ENCODE measurements at places on chromosomes 11 and 22. TPM values are rescaled to one million over a fixed set of nuclear protein-coding genes. Genes with fewer than 3 reads are reported as not detected.

DNA sequence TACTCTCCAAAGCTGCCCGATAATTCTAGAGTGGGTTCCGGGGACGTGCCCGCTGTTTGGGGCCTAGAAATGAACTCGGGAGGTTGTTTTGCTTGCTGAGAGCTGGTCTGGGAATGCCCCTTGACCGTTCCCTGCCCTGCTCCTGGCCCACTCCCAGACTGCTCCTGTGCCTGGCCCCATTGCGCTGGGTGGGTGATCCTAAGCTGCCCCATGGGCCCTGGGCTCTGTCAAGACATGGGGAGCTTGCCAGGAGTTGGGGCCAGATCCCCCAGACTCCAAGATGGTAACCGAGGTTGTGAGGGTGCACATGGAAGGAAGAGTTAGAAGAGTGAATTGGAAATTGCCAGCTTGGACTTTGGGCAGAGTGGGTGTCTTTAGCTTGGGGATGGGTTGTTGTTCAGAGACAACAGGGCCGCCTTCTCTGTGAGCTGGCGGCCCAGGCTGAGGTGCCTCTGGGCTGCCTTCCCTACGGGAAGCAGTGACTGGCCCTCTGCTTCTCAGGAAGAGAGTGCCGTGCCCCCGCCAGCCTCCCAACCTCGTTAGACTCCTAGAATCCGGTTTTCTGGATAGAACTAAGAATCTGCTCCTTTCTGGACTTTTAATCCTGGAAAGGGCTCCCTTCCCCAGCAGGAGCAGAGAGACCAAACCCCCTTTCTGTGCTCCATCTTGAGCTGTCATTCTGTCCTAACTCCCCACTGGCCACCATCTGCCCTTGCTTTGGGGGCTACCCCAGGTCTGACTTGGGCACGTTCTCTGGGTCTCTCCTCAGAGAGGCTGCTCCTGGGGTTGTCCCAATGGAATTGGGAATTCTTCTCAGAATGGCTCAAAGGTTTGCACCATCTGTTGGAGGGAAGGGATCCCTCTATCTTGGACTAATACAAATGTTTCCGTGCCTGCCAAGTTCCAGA is 1.8 kb downstream of the ST3GAL4 start:
- no peak for DNase-seq

DNA sequence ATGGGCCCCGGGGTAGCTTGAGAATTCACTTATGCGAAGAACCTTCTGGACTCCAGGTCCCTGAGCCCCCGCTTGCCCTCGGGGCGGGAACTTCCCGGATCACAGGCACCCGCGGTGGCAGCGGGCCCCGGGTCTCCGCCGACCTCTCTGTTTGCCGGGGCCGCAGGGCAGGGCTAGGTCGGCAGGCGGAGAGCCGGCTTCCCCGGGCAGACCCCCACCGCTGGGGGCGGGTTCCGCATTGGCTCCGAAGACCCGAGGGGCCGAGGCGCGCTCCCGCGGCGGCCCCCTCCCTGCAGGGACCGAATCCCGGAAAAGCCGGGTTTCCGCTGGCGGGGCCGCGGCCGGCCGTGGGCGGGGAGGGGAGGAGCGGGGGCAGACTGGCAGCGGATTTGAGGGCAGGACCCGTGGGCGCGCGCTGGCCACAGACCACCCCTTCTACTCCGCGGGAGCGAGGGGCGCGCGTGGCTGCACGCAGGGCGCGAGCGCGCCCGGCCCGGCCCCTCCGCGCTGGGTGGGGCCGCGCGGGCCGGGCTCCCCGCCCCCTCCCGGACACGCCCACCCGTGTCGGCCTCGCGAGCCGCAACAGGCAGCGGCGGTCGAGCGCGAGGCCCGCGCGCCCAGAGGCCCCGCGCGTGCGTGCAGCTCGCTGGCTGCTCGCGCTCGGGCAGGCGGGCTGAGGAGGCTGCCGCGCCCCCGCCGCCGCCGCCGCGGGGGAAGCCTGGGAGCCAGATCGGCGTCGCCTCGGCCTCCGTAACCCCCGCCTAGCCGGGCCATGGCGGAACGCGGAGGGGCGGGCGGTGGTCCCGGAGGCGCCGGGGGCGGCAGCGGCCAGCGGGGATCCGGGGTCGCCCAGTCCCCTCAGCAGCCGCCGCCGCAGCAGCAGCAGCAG is at the start of gene PACS1:
Gene PACS1, plus strand, starts transcription at position 558 of the 889 bp plus-strand sequence. Its CDS starts 215 bp downstream, at position 773.
- DNase-seq: peak; percentile 71

- DNase-seq: no peak
Measured at GRCh38 chr11:105693075-105693759, 83.3 kb downstream of the GRIA4 start.

- DNase-seq: no peak
Measured at GRCh38 chr22:49535126-49535525, 292.5 kb downstream of the BRD1 start.

DNA sequence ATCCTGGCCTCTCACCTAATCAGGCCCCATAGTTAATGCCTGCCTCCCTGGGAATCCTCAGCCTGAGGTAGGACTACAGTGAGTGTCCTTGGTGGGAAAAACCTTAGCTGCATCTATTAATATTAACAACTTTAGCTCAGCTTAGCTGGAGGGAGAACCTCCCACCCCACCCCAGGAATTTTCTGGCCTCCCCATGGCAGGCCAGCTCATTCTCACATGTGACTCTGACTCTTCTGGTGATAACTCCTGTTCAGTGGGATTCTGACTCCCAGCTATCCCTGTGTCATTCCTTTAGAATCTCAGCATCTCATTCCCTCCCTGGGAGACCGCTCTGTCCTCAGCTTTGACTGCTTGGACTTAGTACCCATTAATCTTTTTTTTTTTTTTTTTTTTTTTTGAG is 14.5 kb downstream of the ART5 start:
- peak; percentile 69 for DNase-seq

- no peak for DNase-seq
Measured at GRCh38 chr22:43723816-43724215, 88.3 kb downstream of the EFCAB6 start.

GRCh38 chr11:7714786-7715185 is 8.5 kb upstream of the OVCH2 start:
- no peak for DNase-seq

Gene HOATZ
- not detected for total RNA-seq

Gene CD151
- 728 TPM for total RNA-seq

Data from HFFc6 (cell line).